PC-9 (cell line): ENCODE measurements at places on chromosomes 12 and 14.
A peak's percentile ranks its signal among the peaks of the same experiment; 100 is the strongest.

- DNase-seq: no peak
Observed at GRCh38 chr12:124525455-124525854, 42.0 kb downstream of the NCOR2 start.

DNA sequence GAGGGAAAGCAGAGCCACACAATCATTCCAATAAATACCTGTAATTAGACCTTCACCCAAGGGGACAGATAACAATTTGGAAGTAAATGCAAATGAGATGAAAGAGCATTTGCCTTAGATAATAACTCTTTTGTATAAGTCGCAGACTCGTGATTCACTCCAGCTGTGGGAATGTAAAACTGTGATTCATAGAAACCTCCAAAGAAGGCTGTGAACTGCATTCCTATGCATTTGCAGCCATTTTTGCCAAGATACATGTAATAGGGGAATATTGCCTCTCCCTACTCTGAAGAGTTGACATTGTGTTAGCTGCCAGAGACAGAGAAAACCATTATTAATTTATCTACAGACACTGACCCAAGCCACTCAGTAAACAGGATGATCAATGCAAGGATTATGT, 181.9 kb upstream of the ARHGAP5 start:
- no peak for DNase-seq

DNA sequence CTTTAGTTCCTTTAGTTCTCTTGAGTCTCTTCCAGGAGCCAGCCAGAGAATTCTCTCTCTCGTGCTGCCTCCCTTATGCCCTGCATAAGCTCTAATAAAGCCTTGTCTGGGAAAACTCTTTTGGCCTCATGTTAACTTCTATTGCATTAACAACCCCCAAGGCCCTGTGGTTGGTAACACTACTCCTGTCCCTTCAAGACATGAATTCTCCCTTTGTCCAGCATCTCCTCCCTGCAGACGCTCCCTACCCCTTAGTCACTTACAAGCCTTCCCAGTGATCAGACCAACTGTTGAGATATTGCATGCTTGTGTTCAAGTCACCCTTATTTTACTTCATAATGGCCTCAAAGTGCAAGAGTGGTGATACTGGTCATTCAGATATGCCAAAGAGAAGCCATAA, 12.1 kb downstream of the LTBR start:
- no peak for DNase-seq

GRCh38 chr14:76904100-76904739, 78.0 kb downstream of the LRRC74A start:
- DNase-seq: peak; percentile 58

DNA sequence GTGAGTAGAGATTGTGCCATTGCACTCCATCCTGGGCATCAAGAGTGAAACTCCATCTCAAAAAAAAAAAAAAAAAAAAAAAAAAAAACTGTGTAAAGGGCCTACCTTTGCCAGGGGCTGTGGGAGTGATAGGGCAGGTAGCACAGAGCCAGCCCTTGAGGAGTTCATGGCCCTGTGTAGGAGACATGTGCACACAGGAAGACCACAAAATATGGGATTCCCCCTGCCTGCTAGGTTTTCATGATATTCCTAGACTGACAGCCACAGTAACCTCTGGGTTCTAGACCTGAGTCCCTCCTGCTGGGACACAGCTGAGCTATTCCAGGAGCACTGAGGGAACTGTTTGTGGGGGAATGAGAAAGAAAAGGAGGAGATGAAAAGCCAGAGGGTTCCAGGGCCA, 8.3 kb upstream of the SPTSSA start:
- no peak for DNase-seq

- no peak for DNase-seq
Observed at GRCh38 chr14:35205737-35206136, 83.4 kb downstream of the PRORP start.

DNA sequence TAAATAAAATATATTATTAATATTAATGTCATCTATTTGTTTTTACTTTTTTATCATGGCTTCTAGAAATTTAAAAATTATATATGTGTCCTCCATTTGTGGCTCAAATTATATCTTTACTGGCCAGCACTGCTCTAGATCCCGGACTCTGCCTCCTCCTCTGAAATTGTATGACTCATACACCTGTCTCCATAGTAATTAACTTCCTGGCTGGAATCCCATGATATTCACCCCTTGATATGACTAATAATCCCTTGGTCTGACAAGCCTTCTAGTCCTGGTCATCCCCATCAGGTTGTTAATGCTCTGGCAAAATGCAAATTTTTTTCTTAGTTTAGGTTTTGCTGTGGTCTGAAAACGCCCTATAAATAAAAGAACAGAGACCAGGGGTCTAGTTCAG, 116.2 kb downstream of the BMP4 start:
- peak; percentile 80 for DNase-seq

GRCh38 chr14:71591929-71592328, 340.3 kb upstream of the RGS6 start:
- no peak for DNase-seq

DNA sequence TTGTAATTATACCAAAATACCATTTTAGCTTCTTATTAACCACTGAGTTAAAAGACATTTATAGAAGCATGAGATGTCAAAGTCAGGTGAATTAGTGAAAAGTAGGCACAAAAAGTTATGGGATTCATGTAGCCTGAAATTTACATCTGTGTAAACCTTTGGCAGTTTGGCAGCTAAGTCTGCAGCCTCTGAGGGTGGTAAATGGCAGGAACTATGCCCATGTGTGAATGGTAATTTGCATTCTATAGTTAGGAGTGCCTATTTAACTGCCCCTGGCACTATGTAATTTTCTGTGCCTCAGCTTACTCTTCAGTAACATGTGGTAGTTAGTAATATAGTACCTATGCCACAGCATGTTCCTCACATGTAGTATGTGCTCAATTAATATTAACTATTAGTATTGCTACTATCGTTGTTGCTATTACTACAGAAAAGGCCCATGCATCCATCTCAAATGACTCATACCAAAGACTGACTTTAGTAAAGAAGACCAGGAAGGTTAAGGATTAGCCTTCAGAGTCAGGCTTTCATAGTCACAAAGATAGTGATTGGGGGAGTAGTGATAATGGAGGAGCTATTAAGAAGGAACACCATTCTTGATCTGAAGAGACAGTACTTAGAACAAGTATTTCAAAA, 258.7 kb upstream of the BTG1 start:
- no peak for DNase-seq

DNA sequence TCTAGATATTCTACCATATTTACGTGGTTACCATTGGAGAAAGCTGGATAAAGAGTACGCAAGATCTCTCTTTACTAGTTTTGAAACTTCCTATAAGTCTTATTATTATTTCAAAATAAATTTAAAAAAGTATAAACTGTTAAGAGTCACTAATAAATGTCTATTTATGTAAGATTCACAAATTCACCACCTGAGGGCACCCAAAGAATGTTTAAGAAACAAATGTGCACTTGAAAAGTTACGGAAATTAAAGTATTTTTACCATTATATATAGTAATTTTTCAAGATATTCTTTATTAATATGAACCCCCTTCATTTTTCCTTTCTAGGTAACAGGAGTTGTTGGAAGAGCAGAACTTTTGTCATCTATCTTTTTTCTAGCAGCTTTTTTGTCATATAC, 11.9 kb downstream of the TMTC3 start:
- DNase-seq: no peak

DNA sequence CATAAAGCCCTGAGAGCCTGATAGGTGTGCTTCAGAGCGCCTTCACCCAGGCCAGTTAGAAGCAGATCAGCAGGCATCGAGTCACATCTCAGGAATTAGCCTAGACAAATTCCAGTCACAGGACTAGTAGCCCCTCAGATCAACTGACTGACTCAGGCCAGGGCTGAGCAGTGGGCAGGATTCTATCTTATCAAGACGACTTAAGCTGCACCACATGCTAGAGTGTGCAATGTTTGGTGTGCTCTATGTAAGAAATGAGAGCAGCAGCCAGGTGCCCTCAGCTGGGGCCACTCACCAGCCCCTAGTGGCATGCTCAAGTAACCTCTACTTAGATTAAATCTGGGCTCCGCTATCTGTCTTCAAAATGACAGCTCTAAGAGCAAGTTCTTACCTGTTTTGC, 19.7 kb upstream of the NGB start:
- DNase-seq: no peak

- no peak for DNase-seq
Observed at GRCh38 chr14:89491711-89492381, 74.8 kb upstream of the FOXN3 start.

DNA sequence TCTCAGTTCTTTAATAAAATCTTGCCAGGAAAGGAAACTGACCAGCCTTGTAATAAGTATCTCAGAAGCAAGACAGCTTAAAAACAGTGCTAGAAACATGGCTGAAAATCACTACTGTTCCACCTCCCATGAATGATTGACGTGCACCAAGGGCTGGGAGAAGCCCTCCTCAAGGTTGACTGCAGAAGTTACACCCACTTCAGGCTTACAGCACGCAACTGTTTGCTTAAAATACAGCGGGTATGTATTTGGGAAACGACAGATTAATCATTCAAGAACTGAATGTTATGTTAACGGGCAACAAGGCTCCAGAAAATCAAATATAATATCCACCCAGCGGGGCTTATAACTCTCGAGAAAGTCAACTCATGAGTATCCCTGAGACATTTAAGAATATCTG, 22.1 kb downstream of the PRKD1 start:
- no peak for DNase-seq

GRCh38 chr12:69332815-69333358, 15.3 kb upstream of the LYZ start:
- DNase-seq: no peak

- no peak for DNase-seq
Observed at GRCh38 chr14:100278702-100279101, 27.5 kb downstream of the SLC25A29 start.

DNA sequence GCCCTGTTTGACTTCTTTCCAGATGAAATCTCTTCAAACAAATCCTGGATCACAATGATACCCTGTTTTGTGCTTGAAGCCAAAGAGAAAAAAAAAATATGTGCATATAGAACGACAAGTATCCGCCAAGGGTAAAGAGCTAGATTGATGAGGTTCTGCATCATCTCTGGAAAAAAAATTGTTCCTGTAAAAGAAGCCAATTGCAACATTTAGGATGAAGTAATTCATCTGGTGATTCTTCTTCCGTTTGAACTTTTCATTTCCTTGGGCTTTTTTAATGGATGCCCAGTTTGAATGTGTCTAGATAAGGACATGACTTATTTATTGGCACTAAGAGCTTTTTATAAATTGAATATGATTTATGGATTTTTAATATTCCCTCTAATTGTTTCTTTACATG, 38.1 kb upstream of the NPAS3 start:
- no peak for DNase-seq

- peak; percentile 38 for DNase-seq
Observed at GRCh38 chr14:68535404-68536017, 257.4 kb downstream of the ZFP36L1 start.

- DNase-seq: no peak
Observed at GRCh38 chr14:101854366-101854765, 92.9 kb downstream of the PPP2R5C start.

- no peak for DNase-seq
Observed at GRCh38 chr12:127064207-127064606, 1202.8 kb upstream of the TMEM132C start.

DNA sequence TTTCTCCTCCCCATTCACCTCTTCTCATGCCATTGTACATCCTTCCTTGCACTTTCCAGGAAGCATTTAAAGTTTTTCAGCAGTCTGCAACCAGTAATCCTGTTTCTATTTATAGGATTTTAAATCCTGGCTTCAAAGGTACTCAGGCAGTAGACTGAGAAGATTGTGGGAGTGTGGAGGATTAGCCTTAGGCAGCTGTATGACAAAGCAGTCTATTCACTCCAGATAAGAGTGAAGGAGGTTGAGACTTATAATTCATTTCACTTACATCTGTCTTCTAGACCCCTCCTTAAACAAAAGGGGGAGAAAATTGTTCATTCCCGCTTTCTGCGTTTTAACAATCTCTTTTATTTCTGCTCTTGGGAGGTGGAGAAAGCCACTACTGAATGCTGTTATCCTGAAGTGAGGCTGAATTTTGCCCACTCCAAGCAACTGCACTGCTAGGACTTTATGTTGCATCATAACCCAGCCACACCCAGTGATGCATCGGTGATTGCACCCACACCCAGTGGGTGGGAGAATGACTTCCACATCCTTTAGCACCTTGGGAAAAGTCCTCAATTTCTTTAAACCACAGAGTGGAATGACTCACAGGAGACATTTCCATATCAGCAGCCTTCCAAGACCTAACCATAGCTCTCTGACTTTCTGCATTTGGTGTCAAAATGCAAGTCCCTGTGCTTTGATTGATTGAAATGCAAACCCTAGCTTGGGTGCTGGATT, 382.5 kb upstream of the ATP2B1 start:
- peak; percentile 78 for DNase-seq

GRCh38 chr14:45787167-45787566, 534.2 kb upstream of the MIS18BP1 start:
- no peak for DNase-seq

DNA sequence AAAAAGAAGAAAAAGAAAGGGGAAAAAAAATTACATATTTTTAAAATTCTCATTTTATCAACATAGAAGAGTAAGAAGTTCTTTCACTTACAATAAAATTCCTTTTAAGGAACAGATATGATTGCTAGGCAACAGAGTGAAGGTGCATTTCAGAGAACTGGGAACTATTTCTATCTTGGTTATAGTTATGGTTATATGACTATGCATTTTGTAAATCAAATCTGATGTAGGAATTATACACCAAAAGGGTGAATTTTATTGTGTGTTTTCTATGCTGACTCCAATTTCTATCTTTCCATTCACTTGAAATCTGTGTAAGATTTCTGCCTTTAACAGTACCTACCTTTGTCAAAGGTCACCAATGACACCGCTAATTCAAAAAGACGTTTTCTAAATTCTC, 50.1 kb downstream of the HNRNPC start:
- no peak for DNase-seq

GRCh38 chr12:41920355-41920754, 224.3 kb downstream of the GXYLT1 start:
- DNase-seq: no peak

DNA sequence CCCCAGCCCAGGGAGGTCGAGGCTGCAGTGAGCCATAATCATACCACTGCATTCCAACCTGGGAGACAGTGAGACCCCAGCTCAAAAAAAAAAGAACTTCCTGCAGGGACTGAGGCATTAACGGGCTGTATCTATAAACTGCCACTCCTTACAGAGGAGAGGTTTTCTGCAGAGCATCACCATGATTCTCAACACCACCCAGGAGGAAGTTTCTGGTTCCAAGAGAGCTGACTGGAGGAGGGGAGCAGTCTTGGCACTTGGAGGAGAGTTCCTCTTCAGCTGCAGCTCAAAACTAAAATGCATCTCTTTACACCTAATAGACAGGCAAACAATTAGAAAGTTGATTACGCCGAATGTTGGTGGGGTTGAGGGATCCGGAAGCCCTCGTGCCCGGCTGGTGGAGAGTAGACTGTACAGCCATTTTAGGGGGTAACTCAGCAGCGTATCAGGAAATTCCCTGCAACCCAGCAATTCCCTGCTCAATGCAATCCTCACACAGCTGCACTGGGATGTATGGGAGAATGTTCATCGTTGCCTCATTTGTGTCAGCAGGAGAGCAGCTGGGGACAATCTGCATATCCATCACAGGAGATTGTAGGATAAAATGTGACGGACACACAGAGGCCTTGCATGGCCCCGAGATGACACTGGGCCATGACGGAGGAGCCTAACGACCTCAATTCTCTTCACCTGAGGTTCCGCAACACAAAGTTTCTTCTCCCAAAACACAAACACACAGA, 36.6 kb downstream of the ACTN1 start:
- DNase-seq: peak; percentile 55

- DNase-seq: no peak
Observed at GRCh38 chr14:70330596-70330995, 28.9 kb downstream of the COX16 start.
